ENCODE measurements at places on chromosomes 11 and 22.

DNA sequence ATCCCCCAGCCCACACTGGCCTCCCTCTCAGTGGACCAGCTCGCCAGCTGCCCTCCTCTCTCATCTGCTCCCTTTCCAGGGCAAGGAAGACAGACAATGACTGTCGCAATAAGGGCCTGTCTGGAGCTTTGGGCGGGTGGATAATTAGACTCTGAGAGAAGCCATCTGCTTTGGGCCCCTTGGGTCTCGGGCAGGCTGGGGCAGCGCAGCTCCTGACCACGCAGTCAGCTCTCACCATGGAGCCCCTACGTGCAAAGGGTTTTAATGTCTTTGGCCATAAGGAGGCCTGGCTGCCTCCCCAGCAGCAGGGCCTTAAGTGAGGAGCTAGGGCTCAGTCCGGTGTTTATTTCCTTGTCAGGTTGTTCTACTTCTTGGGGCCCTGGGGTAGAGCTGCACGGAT lies 153.9 kb downstream of the CHST1 start:
- no peak for DNase-seq

DNA sequence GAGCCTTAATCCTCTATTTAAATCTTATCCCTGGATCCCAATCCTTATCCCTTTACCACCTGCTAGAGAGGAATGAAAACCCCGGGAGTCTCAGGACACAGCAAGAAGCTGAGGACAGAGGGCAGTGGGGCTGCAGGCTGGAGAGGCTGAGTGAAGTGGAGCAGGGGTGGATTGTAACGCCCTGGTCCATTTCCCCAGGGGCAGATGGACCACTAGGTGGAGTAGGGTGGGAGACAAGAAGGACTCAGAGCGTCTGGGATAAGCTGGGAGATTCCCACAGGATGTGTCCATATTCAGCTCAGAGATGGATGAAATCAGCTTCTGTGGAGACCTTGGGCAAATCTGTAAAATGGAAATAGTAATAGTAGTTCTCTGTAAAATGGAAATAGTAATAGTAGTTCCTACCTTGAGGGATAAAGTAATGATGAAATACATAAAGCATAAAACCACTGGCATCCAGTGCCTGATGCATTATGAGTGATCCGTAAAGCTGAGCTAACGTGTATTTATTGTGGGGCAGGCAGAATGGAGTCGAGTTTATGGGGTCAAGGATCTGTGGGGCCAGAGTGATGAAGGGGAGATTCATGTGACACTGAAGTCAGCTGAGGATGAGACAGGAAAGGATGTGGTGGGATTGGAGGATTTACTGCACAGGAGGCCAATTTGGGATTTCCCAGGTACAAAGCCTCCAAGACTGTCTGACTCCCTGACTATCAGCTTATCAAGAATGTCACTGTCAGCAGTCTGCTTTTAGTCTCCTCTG lies 1.9 kb upstream of the ROBO4 start:
- no peak for DNase-seq

- no peak for DNase-seq
Observed at GRCh38 chr11:115625502-115625901, 121.3 kb upstream of the CADM1 start.

- no peak for DNase-seq
Observed at GRCh38 chr11:68835749-68836148, 6.0 kb downstream of the CPT1A start.

DNA sequence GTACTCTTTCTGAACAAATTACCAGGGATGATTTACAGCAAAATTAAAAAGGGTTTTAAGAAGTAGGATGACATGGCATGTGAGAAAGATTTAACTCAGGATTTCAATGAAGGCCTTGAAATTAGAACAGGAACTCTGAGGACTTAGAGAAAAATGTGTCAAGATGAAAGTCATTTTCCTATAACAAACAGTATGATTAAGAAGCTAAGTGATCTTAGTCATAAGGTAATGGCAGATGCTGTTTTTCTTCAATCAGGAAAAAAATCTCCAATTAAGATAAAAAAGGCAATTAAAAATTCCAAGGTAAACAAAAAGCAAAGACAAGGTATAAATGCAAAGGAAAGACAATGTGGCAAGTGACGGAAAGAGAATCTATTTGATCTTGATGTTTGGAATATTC lies 73.5 kb downstream of the GAB2 start:
- no peak for DNase-seq

DNA sequence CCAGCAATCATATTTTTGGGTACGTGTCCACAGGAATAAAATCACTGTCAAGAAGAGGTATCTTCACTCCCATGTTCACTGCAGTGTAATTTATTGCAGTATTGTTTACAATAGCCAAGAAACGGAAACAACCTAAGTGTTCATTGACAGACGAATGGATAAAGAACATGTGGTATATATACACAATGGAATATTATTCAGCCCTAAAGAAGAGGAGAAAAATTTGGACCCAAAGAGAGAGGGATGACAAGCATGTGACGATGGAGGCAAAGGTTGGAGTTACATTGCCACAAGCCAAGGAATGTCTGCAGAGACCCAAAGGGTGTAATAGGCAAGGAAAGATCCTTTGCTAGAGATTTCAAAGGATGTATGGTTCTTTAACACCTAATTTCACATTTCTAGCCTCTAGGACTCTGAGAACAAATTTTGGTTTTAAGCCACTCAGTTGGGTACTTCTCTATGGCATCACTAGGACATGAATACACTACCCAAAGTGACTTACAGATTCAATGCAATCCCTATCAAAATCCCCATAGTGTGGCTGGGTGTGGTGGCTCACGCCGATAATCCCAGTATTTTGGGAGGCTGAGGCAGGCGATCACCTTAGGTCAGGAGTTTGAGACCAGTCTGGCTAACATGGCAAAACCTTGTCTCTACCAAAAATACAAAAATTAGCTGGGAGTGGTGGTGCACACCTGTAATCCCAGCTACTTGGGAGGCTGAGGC lies 31.1 kb upstream of the TOP3B start:
- DNase-seq, result no peak

GRCh38 chr11:128892866-128893565 lies 1.9 kb downstream of the KCNJ5 start:
- DNase-seq, result no peak

DNA sequence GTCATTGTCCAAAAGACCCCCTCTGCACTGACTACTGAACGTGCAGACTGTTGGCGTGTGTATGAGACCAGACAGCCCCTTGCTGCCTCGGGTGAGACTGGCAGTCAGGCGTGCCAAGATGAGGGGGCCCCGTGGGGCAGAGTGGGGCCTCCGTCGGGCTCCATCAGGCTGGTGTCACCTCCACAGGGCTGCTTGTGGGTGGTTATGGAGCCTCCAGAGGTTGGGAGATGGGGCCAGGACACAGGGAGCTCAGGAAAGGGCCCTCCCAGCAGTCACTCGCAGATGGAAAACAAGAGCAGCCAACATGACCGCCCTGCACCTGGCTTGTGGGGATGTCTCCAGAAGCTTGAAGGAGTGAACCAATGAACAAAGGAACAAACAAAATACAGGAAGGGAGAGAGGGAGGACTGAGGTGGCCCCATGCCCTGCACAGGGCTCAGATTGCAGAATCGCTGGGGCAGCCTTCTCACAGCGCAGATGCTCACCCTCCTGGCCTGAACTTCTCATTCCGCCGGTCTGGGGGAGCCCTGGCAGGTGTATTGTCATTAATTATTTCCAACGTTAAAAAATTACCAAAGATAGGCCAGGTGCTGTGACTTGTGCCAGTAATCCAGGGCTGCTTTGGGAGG lies 5.5 kb upstream of the PHLDA2 start:
- DNase-seq, result no peak

DNA sequence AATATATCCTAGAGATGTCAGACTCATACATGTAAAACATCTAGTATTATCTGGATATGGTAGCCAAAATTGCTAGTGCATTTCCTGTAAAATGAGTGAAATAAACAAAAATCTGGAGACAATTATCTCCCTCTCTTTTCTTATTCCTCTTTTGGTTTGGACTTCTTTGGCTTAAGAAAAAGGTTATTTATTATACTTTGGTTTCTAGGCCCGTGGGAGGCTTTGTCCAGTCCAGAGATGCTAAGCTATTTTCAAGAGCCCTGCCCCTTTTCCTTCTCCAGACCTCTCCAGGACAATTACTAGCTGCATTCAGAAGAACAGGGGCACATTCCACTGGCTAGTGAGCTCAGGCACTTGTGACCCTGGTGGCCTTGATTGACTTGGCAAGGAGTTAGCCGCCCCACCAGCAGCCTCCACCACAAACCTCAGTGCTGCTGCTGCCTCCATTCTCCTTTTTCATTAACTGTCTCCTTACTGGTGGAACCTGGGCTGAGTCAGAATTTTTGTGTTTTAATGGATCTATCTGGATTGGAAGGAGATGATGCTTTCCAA lies 747.3 kb upstream of the TENM4 start:
- DNase-seq, result no peak

DNA sequence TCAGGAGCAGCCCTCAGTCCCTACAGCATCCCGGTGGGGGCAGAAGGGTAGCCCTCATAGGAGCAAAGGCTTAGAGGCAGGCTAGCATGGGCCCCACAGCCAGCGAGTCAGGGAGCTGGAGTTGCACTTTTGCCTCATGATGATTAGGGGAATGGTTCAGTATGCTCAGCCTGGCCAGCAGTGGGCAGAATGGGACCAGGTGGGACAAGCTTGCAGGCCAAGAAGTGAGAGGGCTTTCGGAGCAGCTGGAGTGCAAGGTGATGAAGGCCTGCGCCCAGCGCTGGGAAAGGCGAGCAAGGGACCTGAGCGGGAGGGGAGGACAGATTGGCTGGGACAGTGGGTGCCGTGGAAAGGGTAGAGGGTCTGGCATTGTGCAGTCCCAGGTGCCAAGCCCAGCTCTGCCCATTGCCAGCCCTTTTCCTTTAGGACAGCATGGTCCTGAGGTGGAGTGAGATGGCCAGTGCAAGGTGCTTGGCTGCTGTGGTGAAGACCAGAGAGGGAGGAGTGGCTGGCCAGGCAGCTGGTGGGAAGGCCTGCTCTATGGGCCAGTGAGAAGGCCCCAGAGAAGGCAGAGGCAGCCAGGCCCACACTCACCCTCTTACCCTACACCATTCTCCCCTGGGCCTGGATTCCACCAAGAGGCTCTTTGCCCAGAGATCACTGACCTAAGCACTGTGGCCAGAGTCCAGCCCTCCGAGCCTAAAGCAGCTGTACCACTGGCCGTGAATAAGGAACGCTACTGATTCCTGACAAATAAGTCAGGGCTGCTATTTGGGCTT lies 47.9 kb upstream of the SUSD2 start:
- DNase-seq, result no peak

GRCh38 chr11:46417711-46418110 lies 26.1 kb upstream of the CHRM4 start:
- no peak for DNase-seq

- no peak for DNase-seq
Observed at GRCh38 chr11:128625326-128625725, 38.0 kb upstream of the ETS1 start.

DNA sequence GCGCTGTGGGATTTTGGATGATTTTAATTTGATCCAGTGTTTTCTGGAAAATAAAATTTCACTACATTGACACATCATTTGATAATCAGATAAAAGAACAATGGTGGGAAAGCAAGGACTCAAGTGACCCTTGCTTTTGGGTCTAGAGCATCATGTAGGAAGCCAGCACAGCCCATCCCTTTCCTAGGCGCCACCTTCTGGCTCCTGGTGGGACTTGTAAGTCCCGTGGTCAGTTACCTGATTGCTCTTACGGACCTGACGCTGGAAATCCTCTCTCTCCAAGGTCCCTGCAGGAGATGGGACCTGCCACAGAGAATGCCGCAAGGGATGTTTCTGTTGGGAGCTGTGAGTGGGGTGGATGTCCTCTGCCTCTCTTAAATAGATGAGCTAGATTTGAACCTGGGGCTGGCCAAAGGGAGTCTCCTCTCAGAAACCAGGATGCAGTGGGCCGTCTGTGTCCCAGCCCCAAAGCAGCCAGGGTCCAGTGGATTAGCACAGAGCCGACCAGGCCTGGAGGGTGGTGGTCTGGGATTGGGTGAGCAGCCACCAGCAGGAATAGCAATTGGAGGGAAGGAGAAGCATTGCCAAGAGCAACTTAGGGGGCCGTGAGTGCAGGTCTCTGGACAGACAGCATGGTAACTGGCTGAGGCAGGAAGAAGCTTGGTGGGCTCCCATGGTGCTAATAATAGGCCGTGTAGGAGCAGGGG lies 21.7 kb downstream of the TIMP3 start:
- DNase-seq, result peak; percentile 22

DNA sequence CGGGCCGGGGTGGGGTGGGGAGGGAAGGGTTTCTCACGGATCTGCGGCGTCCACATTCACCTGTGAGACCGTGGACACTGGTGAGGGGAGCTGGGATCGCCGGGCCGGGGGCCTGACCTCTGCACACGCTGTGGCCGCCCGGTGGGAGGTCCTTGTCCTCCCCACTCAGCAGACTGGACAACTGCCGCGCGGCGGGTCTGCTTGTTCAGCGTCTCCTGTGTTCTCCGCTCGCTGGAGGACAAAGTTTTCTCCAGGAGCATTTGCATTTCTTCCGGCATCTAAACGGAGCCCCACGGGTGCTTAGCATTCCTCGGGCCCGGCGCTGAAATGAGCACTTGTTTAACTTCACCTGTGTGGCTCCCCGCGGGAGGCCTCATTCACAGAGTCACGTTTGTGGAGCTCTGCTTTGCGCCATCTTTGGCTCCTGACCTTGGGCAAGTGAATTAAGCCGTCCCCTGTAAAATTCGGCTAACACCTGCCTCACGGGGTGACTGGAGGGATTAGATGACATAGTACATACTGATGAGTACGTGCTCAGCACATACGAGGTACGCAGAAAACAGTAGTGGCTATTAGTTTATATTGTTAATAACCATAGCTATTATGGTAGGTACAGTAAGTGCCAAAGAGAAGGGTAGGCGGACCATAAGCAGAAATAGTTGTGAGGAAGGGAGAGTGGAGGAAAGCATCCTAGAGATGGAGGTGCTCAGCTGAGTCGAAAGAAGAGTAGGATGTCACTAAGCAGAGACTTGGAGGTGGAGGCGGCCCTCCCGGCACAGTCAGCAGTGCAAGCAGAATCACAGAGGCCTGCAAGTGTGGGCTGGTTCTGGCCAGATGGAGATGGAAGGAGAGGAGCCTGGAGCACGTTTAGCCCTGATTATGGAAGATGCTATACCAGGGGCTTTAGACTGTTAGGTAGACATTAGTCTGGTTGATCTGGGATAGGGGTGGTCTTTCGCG lies 885 bp downstream of the TRMU start:
- DNase-seq, result no peak

DNA sequence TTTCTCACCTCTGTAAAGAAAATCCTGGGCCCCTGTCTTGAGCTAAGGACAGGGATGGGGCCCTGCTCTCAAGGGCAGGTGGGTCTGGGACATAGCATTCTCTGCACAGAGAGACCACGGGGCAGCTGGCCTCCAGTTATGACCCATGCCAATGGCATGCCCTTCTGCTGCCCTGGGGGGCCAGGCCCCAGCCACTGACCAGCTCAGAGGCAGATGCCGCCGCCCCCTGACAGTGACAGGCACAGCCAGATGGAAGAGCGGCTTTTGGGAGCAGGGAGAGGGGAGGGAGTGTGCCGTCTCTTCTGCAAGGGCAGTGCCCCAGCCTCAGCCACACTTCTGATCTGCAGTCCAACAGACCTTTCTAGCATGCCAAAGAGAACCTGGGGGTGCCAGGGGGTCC lies 114.8 kb upstream of the NAV2 start:
- no peak for DNase-seq

DNA sequence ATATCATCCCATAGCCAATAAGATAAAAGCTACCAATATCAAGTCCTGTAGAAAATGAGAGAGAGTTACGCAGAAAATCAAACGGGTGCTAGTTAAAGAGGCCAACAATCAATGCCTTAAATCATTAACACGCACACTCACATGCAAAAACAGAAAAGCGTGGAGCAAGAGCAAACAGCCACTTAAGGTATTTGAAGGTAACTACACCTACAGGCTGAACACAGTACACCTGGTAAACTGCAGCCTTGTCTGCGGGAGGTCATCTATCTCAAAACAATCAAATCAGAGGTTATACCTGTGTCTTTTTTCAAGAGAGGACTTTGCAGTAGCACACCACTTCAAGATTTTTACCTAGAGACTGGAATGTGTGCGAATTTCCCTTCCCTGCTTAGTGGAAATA lies 23.6 kb downstream of the SLC35F2 start:
- no peak for DNase-seq
